ENCODE measurements at places on chromosomes 2 and 18.

DNA sequence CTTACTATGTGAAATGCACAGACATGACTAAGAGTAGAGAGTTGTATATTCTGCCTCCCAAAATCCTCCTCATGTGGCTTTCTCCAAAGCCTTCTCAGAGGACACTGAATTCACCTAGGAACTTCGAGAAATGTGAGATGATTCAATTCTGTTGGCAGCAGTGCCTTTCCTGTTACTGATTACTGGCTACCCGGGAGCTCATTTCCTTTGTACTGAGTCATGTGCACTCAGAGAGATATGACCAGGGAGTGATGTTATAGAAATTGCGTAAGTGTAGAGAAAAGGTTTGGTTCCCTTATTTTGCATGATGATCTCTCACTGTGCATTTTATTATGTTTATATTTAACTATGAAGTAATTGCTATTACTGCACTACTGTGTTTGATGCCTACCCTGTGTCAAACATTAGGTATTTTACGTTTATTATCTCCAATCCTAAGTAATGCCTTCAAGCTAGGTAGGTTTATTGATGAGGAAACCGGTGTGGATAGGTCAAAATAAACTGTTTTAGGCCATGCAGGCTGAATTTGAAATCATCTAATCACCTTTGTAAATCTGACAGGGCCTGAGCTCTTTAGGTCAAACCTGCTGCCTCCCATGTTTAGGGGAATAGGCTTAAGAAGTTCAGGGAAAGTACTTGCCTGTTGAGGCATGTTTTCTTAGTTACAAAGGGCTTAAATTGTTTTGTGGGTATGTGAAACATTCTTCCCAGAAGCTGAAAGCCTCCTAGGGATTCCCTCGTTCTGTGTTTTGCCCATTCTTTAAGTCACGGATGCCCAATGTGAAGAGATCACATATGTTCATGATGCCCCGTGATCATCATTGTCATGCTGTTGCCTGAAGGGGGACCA, 86.8 kb downstream of the FMNL2 start:
- no peak for DNase-seq

DNA sequence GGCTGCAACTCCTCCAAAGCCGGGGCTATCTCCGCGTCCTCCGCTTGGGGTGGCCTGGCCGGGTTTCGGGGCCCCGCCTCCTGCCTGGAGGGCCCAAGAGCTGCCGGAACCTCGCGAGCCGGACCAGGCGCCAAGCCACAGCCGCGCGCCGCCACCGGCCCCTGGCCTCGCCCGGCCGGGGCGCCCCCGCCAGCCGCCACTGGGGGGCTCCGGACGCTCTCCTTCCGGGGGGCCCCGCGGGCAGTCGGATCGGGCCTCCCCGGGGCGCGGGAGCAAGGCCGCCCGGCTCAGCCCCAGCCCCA, 17.4 kb upstream of the HAAO start:
- no peak for DNase-seq

- no peak for DNase-seq
Observed at GRCh38 chr2:173874003-173874893, 90.9 kb downstream of the SP3 start.

GRCh38 chr2:164368896-164369295, 252.4 kb downstream of the GRB14 start:
- DNase-seq, result no peak

DNA sequence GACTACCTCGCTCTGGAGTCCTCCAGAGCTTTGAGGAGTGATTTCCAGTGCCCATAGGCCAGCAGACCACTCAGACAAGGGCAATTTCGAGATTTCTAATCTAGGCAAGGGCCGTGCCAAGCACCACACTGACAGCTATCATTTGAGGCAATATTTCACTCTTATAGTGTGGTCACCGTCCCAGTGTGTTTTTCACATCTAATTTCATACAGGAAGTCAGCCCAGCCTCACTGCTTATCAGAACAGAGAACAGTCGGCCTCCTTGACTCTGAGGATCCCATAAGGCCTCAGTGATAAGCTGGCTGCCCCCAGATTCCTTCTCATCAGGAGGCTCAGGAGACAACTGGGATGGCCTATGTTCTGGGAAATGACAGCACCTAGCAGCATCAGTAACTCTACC, 581 bp downstream of the CAPN14 start:
- no peak for DNase-seq

All from effector CD4-positive, alpha-beta T cell (primary cell).